Endothelial cell of umbilical vein (primary cell): ENCODE measurements at places on chromosomes 1 and 21. TPM values are rescaled to one million over a fixed set of nuclear protein-coding genes. Genes with fewer than 3 reads are reported as not detected.

GRCh38 chr1:207300970-207301369 is 20.5 kb upstream of the CD55 start:
- H3K4me3 ChIP-seq, result no peak overlapping the region
- no peaks in the 10 kb centered on the region for H3K36me3 ChIP-seq
- H3K27ac ChIP-seq, result no peak overlapping the region
- DNase-seq, result no peak
- peaks cover 37% of the 10 kb centered on the region for H3K4me1 ChIP-seq

DNA sequence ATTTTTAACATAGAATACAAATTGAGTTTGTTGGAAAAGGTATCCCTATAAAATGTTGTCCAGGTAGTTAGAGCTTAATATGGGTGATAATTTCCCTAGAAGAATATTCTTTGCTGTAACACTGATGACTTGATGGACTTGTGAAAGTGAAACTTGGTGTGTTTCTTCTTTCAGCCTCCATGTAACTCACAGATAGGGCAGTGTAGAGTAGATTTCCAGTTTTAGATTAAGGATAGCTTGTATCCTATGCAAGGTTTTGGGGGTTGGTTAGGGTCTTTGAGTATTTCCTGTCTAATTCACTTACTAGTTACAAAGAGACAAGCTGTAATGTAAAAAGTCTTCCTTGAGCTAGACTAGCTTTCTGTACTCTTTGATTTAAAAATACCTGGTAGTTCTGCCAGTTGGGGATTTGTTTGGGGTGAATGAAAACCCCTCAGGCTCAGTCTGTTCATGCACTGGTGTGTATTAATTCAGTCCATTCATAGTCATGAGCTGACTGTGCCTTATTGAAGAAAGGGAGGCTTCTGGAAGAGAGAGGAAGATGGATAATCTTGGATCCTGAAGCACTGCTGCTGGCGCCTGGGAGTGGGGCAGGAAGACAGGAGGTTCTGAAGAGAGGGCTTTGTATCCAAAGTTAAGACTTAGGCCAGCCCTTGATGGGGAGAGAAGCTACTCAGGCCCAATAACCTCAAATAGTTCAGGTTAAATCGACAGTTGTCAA is 83.6 kb downstream of the CAMTA1 start:
- DNase-seq, result no peak
- peaks cover 3% of the 10 kb centered on the region for H3K36me3 ChIP-seq
- no peaks in the 10 kb centered on the region for H3K27me3 ChIP-seq
- no peak overlapping the region for H3K27ac ChIP-seq

NR1I3 gene
- total RNA-seq, result not detected in 2 replicates

DNA sequence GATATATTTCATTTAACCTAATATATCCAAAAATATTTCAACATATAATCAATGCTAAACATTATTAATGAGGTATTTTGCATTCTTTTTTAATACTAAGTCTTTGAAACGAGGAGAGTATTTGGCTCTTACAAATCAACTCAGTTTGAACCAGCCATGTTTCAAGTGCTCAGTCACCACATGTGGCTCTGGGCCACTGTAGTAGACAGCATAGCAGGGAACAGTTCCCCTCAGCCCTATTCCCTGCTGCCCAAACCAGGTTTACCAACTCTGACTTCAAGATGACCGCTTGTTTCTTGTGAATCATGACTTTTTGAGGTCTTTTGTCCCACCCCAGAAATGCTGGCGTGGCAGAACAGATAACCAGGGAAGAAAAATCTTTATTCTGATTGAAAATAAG is 5.7 kb downstream of the ZNF672 start:
- peaks cover 19% of the 10 kb centered on the region for H3K36me3 ChIP-seq
- no peak overlapping the region for H3K4me3 ChIP-seq
- no peaks in the 10 kb centered on the region for H3K27me3 ChIP-seq
- no peak overlapping the region for H3K27ac ChIP-seq
- peaks cover 6% of the 10 kb centered on the region for H3K4me1 ChIP-seq

GJA5 gene
- total RNA-seq, result 0.55 and 3.2 TPM in 2 replicates
